Fibroblast of gingiva (primary cell): ENCODE measurements at places on chromosomes 1 and 21.

GRCh38 chr1:19409477-19410341, 75.6 kb downstream of the CAPZB start:
- no peak for DNase-seq

DNA sequence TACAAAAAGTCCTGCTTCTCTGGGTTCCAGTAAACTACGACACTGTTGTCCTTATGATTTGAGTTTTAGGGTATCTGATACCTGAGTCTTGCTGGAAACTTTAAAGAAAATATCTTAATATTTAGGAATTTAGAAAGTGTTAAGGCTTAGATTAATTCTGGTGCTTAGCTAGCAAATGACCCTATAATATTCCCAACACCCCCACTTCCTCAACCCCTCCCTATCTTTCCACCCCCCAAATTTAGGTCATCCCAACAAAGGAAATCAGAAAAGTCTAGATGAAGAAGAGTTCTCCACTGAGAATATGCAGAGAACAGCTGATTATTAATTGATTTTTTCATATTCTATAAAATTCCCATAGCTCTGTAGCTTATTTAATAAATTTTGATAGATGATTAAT, 11.7 kb downstream of the STX12 start:
- no peak for DNase-seq

- no peak for DNase-seq
Observed at GRCh38 chr1:64496606-64497005, 26.7 kb downstream of the CACHD1 start.

- no peak for DNase-seq
Observed at GRCh38 chr1:4702932-4703331, 48.5 kb downstream of the AJAP1 start.

DNA sequence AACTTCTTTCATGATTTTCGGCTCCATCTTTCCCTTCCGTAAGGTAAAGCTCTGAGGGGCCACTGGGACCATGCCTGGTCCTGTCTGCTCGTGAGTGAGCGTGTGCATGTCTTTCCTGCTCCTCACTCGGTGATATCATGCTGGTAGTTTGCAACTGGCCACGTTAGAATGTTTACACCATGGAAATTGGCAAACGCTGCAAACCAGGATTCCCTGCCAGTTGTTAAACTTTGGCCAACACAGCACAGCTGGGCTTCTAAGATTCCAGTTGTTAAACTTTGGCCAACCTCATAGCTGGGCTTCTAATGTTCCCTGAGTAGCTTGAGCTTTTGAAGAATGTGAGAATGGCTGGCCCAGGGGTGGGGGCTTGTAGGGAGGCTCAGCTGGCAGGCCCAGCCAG, 68.0 kb upstream of the ACTL8 start:
- peak; percentile 70 for DNase-seq

DNA sequence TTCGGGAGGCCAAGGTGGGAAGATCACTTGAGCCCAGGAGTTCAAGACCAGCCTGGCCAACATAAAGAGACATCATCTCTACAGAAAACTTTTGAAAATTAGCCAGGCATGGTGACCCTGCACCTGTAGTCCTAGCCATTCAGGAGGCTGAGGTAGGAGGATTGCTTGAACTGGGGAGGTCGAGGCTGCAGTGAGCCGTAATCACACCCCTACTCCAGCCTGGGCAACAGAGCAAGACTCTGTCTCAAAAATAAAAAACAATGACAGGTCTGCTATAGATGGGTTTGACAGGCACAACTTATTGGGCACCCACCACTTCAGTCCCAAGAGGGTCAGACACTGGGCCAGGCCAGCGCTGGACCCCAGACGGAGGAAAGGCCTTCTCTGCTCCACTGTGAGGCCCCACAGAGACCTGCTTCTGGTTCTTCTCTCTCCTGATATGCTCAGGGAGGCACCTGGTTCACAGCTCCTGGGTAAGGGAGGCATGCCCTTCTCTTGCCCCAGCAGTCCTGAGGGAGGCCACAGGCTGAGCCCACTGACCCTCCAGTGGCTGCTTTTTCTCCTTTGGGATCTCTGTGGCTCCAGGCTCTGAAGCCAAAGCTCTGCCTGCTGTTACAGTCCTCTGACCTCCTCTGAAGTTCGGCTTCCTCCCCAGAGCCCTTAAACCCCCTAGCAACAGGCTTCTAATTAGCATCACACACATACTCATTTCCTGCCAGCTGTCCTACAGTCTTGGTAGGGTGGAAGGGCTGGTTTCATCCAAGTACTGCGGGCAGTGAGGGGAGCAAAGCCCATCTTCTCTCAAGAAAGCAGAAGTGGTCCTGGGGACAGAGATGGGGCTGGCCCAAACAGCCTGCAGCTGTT, 14.4 kb downstream of the S100A16 start:
- DNase-seq = peak; percentile 73

GRCh38 chr21:38875694-38876492, 70.2 kb downstream of the ETS2 start:
- DNase-seq = peak; percentile 82

- DNase-seq = no peak
Observed at GRCh38 chr1:220511179-220511578, 16.8 kb upstream of the MARK1 start.

DNA sequence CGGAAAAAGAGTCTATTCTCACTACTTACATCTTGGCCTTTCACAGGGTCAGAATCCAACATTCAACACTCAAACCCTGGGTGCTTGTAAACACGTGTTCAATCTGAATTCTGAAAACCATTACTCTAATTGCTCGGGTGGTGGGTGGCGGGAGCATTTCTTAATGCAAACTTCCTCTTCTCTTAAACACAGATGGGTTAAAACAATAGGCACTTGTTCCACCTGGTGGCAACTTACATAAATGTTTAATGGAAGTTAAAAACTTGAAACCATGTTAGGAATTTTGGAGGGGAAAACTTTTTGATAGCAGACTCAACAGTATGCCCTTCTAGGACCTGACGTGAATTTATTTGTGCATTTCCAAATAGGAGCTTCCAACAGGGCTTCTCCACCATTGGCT, 23.4 kb upstream of the TDRD10 start:
- DNase-seq = no peak

- no peak for DNase-seq
Observed at GRCh38 chr1:30623431-30623830, 100.0 kb downstream of the MATN1 start.

GRCh38 chr1:31712630-31713029, 8.8 kb upstream of the COL16A1 start:
- DNase-seq = peak; percentile 53

- peak; percentile 35 for DNase-seq
Observed at GRCh38 chr1:109793486-109794318, 30.0 kb upstream of the EPS8L3 start.

- DNase-seq = no peak
Observed at GRCh38 chr1:244231572-244232315, 180.7 kb downstream of the ZBTB18 start.

- no peak for DNase-seq
Observed at GRCh38 chr21:42555756-42556438, 42.2 kb downstream of the SLC37A1 start.

DNA sequence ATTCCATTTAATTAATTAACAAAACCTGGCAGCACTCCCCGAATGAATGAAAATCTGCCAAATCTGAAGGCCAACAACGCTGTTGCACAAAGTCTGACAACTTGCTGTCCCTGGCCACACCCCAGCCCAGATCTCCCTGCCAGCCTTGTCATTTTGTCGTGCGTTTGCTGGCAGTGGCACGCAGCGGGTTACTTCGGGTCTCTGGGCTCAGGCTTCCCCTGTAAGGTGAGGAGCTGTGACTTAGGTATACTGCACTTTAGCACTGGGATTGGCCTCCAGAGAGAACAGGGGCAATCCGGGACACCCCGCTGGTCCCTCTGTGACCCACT, 34.3 kb upstream of the SIM2 start:
- DNase-seq = no peak
